Naive thymus-derived CD8-positive, alpha-beta T cell (primary cell): ENCODE measurements at places on chromosomes 16 and 17.
A peak's percentile ranks its signal among the peaks of the same experiment; 100 is the strongest.

- no peak overlapping the region for H3K27ac ChIP-seq
- no peaks in the 10 kb centered on the region for H3K4me1 ChIP-seq
- no peaks in the 10 kb centered on the region for H3K36me3 ChIP-seq
- no peak overlapping the region for H3K4me3 ChIP-seq
- peak; percentile 86 for DNase-seq
- H3K27me3 ChIP-seq = no peaks in the 10 kb centered on the region
Measured at GRCh38 chr17:46002311-46002972, 3.4 kb downstream of the STH start.

GRCh38 chr17:59783221-59784047 is 76.0 kb downstream of the VMP1 start:
- H3K27ac ChIP-seq = peak overlapping the region; percentile 90
- H3K4me1 ChIP-seq = peaks cover 39% of the 10 kb centered on the region
- peaks cover 22% of the 10 kb centered on the region for H3K36me3 ChIP-seq
- no peaks in the 10 kb centered on the region for H3K27me3 ChIP-seq
- DNase-seq = no peak

GRCh38 chr17:49227436-49228261 is 2.9 kb downstream of the PHOSPHO1 start:
- peak overlapping the region; percentile 50 for H3K4me3 ChIP-seq
- peak; percentile 71 for DNase-seq
- peak overlapping the region; percentile 69 for H3K27ac ChIP-seq
- no peaks in the 10 kb centered on the region for H3K36me3 ChIP-seq
- no peaks in the 10 kb centered on the region for H3K27me3 ChIP-seq

DNA sequence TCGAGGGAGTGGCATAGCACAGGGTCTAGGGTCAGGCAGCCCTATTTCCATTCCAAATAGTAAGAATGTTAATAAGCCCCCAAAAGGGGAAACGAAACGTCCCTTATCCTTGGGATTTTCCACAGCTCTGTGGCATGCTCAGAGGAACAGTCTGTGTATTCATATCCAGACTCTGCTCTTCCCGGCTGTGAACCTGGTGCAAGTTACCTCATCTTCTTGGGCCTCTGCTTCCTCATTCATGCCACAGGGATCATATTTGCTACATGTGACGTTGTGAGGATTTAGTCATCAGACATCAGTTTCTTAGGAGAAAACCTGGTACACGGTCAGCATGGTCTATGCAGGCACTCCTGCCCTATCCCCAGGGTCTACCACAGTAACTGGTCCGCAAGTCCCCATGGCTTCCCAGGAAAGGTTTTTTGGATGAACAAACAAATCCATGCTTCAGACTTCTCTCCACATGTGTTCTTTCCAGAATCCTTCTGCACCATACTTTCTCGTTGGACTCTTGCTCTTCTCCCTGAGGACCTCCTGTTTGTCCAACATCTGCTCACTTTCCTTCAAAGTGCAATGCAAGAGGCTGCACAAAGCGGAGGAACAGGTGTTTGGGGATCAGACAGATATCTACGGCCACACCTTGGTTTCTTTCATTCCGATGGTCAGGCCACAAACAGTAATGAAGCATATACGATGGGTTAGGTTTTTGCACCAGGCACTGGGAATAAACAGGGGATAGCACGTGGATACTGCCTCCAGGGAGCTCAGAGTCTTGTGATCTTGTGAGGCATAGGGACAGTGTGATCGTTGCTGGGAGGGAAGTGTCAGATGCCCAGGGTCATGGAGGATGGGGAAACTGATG is 17.7 kb downstream of the GLP2R start:
- H3K27me3 ChIP-seq = peaks cover 24% of the 10 kb centered on the region
- no peaks in the 10 kb centered on the region for H3K36me3 ChIP-seq
- no peak overlapping the region for H3K27ac ChIP-seq
- DNase-seq = no peak
- no peak overlapping the region for H3K4me3 ChIP-seq
- H3K4me1 ChIP-seq = no peaks in the 10 kb centered on the region

- no peaks in the 10 kb centered on the region for H3K36me3 ChIP-seq
- peaks cover 15% of the 10 kb centered on the region for H3K4me1 ChIP-seq
- H3K27me3 ChIP-seq = no peaks in the 10 kb centered on the region
- no peak overlapping the region for H3K27ac ChIP-seq
- DNase-seq = peak; percentile 66
Measured at GRCh38 chr17:82236142-82236971, 7.5 kb downstream of the SLC16A3 start.
